ENCODE measurements at places on chromosomes 7 and 10. TPM values are rescaled to one million over a fixed set of nuclear protein-coding genes. Genes with fewer than 3 reads are reported as not detected.

ZP3 gene
- total RNA-seq: 32.6 TPM

SMIM30 gene
- total RNA-seq: 40.1 TPM

RNF133 gene
- total RNA-seq: not detected

GRCh38 chr7:40315277-40315676 is 180.5 kb downstream of the SUGCT start:
- H3K27me3 ChIP-seq: no peaks in the 10 kb centered on the region
- no peak overlapping the region for H3K27ac ChIP-seq
- no peaks in the 10 kb centered on the region for H3K36me3 ChIP-seq
- DNase-seq: no peak
- H3K4me3 ChIP-seq: no peak overlapping the region
- H3K4me1 ChIP-seq: peaks cover 9% of the 10 kb centered on the region

GRCh38 chr7:21253740-21254687 is 173.9 kb upstream of the SP4 start:
- H3K27me3 ChIP-seq: peaks cover 54% of the 10 kb centered on the region
- DNase-seq: peak; percentile 68
